MCF 10A (cell line): ENCODE measurements at places on chromosomes 5 and 9.

DNA sequence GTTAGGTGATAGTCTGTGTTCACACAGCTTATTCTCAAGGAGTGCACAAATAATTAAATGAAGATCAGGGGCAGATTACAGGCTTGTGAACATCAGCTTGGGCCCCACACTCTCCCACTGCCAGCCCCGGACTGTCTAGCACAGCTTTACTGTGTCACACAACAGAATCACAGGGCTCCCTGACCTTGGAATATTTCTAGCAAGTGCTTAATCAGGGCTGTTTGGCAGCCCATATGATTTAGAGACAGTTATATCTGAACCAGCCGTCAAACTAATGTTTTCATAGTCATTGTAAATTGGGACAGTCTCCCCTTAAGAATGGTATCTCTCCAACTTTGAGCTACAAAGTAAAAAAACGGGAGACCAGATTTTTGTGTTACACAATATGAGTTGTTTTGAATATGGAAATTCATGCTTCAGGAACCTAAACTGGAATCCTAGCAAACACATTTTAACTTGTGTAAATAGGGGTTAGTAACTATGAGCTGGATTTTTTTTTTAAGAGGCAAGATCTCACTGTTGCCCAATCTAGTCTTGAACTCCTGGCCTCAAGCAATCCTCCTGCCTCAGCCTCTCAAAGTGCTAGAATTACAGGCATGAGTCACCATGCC, 517.6 kb downstream of the BNC2 start:
- DNase-seq = peak; percentile 63

GRCh38 chr5:163916376-163916775, 411.0 kb downstream of the MAT2B start:
- no peak for DNase-seq

GRCh38 chr5:128271859-128272464, 188.4 kb downstream of the SLC12A2 start:
- DNase-seq = peak; percentile 58

DNA sequence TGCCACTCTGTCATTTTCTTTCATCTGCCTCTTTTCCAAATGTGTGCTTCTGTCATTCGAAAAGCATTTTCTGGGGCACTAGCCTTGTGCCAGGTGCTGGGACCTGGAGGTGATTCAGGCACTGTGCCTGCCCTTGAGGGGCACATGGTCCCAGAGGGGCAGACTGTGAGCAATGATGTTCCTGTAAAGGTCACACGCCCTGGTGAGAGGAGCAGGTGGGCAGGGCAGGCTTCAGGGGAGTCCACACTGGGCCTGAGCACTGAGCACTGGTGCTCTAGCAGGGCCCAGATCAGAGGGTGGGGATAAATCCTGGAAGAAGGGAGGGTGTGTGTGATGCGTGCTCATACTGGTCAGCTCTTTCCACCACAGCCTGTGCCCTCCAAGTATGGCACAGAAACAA, 77.8 kb downstream of the COL15A1 start:
- no peak for DNase-seq

DNA sequence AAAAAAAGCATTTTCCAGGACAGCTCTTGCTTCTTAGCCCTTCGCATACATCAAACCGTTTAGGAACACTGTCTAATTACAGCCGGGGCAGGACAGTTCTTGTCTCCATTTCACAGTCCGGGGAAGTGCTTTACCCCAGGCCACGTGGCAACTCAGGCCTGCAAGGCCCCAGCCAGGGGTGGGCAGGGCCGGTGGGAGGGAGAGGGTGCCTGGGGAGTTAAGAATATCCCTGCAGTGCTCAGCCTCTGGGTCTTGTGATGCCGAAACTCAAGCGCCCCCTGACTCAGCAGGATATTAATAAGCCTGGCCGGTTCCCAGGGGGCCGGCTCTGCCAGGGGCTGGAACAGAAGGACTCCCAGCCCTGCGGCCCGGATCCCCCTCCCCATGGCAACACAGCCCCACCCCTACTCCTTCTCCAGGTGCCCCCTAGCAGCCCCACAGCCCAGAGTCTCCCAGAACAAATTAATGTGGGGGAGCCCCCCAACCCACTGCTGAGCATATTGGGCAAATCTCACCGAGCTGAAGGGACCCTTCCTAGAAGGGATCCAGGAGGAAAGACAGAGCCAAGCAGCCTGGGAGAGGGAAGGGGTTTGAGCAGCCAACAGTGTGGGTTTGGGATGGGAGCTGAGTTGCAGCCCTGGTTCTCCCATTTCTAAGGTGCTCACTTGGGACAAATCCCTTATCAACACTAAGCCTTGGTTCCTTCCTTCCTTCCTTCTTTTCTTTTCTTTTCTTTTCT, 45.3 kb downstream of the PLPP7 start:
- no peak for DNase-seq

DNA sequence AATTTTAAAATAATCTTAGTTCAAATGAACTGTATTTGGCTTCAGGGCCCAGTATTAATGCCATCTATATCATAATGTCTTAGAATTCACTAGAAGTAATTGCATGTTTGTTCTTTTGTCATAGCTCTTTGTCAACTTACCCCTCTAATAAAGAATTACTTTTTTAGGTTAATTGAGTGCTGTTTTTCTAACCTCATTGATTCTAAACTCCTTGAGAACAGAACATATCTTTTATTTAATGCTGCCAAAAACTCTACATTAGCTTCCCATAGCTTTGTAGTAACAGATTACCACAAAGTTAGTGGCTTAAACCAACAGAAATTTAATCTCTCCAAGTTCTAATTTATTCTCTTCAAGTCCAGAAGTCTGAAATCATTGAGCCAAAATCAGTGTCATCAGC, 242.4 kb downstream of the LURAP1L start:
- DNase-seq = no peak

DNA sequence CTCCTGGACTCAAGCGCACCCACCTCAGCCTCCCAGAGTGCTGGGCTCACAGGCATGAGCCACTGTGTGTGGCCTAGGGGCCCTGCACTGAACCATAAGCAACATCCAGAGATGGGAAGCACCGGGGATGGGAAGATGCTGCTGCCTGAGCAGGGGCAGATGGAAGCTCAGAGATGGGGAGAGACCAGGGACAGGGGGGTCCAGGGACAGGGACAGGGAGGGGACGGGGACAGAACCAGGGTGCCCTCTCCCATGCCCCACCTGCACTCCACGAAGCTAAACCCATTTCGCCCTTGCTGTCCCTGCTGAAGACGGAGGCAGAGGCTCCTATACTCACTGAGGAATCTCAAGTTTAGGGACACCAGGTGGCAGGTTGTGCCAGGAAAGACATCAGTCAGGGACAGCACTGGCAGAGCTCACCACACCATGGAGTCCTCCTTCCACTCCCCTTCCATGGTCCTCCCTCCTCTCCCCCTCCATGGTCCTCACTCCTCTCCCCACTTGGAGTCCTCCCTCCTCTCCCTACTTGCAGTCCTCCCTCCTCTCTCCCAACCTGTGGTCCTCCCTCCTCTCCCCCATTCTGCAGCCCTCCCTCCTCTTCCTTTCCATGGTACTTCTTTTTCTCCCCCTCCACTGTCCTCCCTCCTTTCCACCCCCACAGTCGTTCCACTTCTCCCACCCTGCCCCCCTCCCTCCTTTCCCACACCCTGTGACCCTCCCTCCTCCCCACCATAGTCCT, 45.5 kb upstream of the LRRC14B start:
- DNase-seq = no peak

GRCh38 chr9:33939924-33940874, 108.5 kb downstream of the UBAP2 start:
- DNase-seq = no peak

DNA sequence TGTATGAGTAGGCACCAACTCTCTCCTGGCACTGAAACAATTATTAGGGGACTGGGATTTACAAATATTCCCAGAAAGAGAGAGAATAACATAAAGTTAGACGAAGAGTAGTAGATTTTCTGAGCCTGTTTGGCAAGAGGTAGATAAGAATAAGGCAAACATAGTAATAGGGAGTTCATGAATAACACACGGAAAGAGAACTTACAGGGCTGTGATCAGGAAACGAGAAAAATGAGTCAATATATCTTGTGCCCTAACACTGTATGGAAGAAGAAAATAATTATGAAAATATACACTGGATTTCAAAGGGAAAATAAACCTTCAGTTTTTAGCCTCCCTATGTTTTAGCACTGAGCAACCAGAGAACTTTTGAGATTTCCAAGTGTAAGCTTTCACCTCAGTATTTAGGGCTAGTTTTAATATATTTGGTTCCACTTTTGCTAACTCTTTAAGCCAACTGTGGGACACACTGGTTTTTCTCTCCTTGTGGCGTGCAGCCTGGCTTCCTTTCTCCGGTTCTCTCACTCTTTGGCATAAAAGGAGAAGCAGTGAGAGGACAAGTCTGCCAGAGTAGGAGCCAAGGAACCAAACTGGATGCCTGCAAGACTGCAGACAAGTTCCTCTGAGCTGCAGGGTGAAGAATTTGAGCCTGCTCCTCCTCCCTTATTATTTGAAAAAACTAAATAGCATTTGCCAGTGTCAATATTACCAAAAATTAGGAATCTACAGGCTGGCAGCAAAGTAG, 6.6 kb upstream of the KCNN2 start:
- DNase-seq = no peak

DNA sequence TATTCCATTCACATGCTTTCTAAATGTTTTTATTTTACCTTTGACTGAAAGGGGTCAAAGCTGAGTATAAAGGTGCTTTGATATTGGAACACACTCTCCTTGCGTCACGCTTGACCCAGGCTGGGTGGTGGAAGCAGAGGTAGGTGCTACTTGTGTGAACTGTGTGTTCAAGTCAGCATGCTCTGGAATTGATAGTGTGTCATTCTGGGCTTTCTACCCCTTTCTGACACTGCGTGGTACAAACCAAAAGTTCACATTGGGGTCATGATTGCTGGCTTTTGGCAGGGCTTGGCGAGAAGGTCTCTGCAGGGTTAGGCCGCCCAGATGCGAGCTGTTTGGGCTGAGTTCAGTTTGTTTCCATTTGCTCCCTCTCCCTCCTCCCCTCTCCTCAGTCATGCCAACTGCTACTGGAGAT, 131.8 kb downstream of the ADAMTSL1 start:
- DNase-seq = no peak

DNA sequence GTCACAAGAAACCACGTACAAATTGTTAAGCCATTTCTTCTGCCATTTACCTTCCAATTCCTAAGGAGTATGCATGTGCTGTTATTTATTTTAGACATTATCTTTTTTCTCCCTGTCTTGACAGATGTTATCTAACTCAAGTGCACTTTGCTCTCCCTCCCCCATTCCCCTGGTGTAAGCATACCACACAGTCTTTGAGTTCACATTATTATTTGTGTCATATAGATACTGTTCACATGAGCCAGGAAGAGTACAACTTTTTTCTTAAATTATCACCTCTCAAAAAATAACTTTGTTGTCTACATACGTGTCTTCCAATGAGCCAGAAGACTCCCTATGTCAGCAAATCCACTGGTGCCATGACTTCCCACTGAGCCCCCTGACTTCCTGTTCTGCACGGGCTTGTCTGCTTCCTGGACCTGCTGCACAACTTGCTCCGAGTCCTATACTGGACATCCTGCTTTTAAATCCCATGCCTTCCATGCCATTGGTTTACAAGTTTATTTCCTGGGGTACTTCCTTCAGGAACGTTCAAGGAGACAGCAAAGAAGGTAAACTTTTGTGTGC, 19.9 kb upstream of the FAM120A start:
- no peak for DNase-seq

GRCh38 chr9:22108581-22109370, 99.7 kb upstream of the CDKN2B start:
- DNase-seq = no peak

DNA sequence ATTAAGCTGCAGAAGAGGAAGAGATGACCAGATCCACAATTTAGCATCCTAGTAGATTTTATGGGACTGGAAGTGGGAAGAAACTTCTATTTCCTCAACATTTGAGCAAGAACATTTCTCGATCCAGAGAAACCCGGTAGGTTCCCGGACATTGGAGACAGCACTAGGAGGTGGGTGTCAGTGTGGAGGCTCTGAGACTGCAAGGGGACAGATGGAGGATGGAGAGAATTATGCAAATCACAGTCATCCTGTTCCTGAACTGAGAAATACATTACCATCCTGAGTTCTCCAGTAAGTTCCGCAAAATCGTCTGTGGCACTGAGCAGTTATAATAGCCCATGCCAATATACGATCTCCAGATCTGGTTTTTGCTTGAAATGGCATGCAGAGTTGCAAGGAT, 25.6 kb downstream of the GLDC start:
- DNase-seq = no peak

- no peak for DNase-seq
Measured at GRCh38 chr9:82180711-82181110, 192.1 kb downstream of the SPATA31D1 start.

DNA sequence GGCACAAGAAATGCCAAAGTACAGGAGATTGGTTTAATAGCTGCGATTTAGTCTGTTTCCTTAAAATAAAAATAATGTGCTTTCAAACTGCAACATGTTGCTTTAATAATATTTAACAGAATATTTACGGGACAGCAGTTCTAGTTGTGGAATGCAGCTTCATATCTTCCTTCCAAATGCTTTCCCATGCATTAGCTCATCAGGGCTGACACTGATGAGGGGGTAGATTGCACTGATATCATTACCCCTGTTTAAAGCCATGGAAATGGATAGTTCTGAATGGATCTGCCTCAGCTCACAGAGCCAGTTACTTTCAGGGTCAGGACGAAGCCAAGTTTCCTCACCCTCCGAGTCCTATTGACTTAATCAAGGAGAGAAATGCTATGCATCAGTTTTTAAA, 93.2 kb upstream of the OSMR start:
- no peak for DNase-seq

DNA sequence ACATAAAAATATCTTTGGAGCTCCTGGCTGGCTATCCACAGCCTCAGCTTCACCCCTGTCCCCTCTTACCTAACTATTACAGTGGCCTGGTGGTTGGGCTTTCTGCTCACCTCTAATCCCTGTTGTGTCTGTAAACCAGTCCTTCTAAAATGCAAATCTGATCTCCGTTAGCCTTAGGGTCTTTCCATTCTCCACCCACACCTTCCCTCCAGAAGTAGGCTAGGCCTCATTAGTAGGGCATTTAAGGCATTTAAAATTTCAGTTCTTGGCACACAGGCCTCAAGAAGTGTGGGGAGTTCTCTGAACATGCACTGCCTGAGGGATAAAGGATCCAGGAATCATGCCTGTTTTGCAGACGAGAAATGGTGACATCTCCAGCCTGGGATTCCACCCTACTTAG, 26.4 kb upstream of the STC2 start:
- DNase-seq = no peak

GRCh38 chr5:88782571-88782970, 100.4 kb downstream of the MEF2C start:
- DNase-seq = no peak

DNA sequence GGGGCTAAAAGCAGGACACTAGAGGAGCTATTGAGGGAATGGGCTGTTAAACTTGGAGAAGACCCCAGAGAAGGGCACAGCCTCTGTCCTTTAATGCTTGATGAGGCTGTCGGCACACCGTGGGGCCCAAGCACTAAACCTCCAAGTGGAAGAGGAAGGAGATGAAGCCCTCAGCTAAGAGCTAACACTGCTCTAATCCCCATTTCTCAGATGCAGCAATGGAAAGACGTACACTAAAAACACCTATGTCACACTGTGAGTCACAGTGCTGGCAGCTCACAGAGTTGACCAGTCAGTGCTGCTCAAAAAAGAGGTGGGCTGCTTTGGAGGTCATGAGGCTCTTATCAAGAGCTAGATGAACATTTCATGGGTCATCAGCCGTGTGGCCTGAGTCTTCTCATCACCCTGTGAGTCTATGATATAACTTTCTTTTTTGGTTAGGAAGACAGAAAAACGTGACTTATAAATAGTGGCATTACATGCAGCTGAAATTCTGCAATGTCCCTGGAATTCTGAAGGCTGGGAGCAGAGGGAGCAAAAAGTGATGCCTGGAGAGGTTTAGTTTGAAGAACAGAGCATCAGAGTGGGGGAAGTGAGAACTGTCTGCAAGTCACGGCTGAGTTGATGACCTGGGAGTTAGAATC, 21.5 kb downstream of the TNFSF8 start:
- DNase-seq = no peak

- no peak for DNase-seq
Measured at GRCh38 chr5:101271416-101271815, 368.3 kb upstream of the ST8SIA4 start.
